CD4-positive, alpha-beta T cell (primary cell): ENCODE measurements at places on chromosomes 12 and 14. TPM values are rescaled to one million over a fixed set of nuclear protein-coding genes. Genes with fewer than 3 reads are reported as not detected.

GRCh38 chr12:57716305-57716704 lies 22.2 kb downstream of the AGAP2 start:
- no peaks in the 10 kb centered on the region for H3K27me3 ChIP-seq
- peaks cover 75% of the 10 kb centered on the region for H3K36me3 ChIP-seq
- no peak overlapping the region for H3K27ac ChIP-seq
- DNase-seq = no peak
- H3K4me3 ChIP-seq = no peak overlapping the region

DNA sequence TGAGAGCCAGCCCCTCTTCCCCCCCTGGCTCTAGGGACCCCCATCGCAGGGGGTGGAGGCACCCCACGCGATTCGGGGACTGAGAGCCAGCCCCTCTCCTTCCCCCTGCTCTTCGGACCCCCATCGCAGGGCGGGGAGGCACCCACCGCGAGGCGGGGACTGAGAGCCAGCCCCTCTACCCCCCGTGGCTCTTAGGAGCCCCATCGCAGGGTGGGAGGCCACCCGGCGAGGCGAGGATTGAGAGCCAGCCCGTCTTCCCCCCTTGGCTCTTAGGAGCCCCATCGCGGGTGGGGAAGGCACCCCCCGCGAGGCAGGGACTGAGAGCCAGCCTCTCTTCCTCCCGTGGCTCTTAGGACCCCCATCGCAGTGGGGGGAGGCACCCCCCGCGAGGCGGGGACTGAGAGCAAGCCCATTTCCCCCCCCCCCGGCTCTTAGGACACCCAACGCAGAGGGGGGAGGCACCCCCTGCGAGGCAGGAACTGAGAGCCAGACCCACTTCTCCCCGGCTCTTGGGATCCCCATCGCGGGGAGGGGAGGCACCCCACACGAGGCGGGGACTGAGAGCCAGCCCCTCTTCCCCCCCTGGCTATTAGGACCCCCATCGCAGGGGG lies 45.6 kb downstream of the DDX11 start:
- peaks cover 16% of the 10 kb centered on the region for H3K27me3 ChIP-seq
- no peak for DNase-seq
- H3K36me3 ChIP-seq = no peaks in the 10 kb centered on the region
- no peak overlapping the region for H3K27ac ChIP-seq
- peaks cover 33% of the 10 kb centered on the region for H3K4me1 ChIP-seq

DNA sequence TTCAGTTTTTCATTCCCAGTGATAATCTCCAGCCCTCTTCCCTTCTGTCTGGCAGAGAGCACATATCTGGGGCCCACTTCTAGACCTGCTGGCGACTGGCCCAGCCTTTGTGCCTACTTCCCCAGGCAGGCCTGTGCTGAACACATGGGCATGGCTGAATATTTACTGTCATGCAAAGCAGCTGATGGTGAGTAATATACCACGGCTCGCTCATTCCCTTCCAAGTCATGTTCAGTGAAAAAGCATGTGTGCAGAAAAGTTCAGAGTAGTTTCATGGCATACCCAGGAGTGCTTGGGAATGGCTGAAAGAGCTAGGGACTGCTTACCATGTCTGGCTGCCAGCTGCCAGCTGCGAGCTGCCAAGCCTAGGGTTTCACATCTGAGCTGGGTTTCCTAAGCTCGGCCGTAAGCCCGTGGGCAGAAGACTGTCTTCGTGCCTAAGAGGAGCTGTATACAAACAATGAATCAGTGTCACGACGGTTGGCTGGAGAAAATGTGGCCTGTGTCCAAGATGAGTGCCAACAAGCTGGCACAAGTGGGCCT lies 179.9 kb upstream of the PELI2 start:
- H3K27me3 ChIP-seq = no peaks in the 10 kb centered on the region
- H3K4me3 ChIP-seq = no peak overlapping the region

DNA sequence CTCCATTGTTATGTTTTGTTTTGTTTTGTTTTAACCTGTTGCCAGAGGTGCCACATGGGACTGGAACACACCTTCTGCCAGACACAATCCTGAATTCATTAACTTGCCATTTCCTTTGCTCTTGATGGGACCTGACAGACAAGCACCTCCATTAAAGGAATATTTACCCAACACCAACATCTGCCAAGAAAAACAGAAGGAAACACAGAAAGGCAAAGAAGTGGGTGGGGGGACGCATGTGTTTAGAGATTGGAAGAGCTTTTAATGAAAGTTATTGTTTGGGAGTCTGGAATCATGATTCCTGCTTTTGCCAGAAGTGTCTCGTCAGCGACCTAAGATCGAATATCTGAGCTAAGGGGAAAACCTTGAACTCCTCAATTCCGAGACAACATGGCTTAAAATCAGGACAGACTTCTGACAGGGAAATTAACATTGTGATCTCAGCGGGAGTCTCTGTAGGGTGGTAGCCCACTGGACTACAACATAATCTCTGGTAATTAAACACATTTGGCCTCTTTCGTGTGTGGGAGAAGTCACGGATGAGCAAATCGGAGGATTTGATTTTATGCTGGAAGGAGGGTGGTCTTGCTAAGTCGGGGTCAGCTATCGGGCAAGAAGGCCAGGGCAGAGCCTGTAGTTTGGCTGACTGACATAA lies 210.4 kb upstream of the FAR2 start:
- H3K4me3 ChIP-seq = no peak overlapping the region
- no peak overlapping the region for H3K27ac ChIP-seq
- no peak for DNase-seq
- no peaks in the 10 kb centered on the region for H3K36me3 ChIP-seq
- no peaks in the 10 kb centered on the region for H3K27me3 ChIP-seq
- no peaks in the 10 kb centered on the region for H3K4me1 ChIP-seq

DNA sequence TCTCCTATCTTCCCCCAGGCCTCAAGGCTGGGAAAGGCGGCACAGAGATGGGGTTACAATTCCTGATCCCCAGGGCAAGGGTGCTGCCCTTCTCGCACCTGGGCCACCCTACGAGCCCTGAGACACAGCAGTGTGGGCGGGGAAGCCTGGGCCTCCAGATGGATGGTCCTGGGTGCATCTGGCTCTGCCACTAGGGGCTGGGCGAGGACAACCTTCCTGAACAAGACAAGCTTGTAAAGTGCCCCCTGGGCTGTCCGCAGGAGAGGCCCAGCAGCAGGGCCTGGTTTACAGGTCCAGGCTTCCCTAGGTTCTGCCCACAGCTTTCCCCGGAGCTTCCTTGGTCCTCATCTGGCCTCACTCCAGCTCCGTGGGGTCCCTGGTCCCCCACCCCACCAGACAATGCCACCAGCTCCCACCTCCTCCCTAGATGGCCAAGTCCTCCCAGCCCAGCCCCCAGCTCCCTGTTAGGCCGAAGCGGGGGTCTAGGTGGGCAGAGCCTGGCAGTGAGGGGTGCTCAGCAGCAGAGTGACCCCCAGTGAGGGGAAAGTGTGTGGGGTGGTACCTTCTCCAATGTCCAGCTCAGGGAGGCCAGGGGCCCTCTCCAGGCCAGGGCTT lies 8.9 kb downstream of the ARL6IP4 start:
- peaks cover 7% of the 10 kb centered on the region for H3K4me1 ChIP-seq
- DNase-seq = no peak
- peaks cover 22% of the 10 kb centered on the region for H3K36me3 ChIP-seq
- no peak overlapping the region for H3K27ac ChIP-seq

- H3K27ac ChIP-seq = no peak overlapping the region
- no peaks in the 10 kb centered on the region for H3K4me1 ChIP-seq
- peaks cover 7% of the 10 kb centered on the region for H3K36me3 ChIP-seq
- no peak overlapping the region for H3K4me3 ChIP-seq
- H3K27me3 ChIP-seq = no peaks in the 10 kb centered on the region
Observed at GRCh38 chr12:57370696-57371095, 60.1 kb downstream of the R3HDM2 start.

Gene PROX2
- not detected for total RNA-seq

Gene ADGRD1
- total RNA-seq = 0.22 TPM

Gene IKZF4
- total RNA-seq = 2.5 TPM

Gene PTPRR
- not detected for total RNA-seq

Gene ANO4
- not detected for total RNA-seq

Gene TAS2R46
- total RNA-seq = 1.6 TPM
